ENCODE measurements at places on chromosomes 1 and 21.

- no peak for DNase-seq
Measured at GRCh38 chr1:81484284-81484683, 316.4 kb upstream of the ADGRL2 start.

DNA sequence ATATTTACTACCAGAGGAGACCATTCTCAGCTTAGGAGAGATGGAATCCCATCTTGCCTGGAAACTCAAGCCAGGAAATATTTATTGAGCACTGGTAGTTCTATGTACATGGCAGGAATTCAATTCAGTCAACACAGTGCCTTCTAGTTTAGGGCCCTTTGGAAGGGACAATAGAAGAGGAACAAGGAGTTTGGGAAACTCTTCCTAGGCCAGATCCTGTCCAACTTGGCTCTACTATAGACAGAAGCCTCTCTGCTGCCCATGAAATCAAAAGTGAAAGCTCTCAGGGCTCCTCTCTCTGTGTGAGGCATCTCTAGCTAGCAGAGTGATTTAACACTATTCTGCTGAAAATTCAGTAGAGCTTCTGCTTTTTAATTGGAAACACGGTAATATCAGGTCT, 244.6 kb upstream of the MAP1LC3C start:
- no peak for DNase-seq

DNA sequence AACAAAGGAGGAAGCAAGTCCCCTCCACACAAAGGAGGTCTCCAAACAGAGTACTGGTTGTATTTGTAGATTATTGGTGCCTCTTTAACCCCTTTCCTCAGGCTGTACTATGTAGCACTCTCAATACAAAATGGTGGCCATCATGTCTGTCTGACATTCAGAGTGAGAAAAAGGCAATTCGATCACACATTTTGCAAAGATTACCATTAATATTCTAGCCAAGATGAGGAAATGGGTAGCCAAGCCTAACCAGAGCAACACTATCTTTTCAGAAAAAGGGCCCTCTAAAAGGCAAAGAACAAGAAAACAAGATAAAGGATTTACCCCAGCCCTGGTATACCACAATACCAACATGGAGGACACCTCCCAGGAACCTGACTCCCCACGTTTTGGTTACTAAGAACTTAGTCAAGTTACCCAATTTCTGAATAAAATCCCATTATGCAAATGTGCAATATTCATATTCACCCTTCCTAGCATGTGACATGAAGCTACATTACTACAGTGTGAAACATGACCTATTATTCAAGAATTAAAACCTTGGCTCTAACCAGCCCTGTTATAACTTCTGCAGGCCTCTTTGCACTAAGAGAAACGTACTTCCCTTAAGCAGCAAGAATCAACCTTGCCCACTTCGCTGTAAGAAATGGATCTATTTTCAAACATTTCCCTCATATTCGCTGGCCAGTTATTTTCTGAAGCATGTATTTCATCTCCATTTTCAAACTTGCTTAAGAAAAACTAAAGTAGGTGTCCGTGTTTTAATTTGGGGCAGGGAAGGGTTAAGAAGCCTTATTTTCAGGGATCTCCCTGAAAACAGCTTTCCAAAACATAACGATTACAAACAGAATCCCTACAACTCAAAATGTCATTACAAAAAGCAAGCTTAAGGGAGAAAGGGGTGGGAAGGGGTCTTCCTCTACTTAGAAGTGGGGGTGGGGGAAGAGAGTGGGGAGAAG, 2.1 kb downstream of the KDM5B start:
- DNase-seq: no peak

DNA sequence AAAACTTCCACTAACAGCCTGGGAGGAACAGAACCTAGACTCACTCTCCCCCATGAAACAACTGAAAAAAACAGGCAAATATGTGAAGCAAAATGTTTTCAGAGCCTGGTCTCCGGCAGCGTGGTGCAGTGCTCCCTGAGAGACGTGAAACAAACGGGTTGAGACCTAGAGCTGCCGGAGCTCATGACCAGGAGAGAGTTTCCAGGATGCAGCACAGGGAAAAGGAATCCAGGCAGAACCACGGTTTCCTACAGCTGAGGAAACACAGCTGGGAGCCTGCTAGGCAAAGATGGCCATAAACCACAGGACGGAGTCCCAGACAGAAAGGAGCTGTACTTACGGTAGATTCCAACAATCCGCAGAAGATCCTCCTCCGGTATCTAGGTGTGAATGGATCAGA, 20.2 kb upstream of the SLC19A1 start:
- DNase-seq: no peak

DNA sequence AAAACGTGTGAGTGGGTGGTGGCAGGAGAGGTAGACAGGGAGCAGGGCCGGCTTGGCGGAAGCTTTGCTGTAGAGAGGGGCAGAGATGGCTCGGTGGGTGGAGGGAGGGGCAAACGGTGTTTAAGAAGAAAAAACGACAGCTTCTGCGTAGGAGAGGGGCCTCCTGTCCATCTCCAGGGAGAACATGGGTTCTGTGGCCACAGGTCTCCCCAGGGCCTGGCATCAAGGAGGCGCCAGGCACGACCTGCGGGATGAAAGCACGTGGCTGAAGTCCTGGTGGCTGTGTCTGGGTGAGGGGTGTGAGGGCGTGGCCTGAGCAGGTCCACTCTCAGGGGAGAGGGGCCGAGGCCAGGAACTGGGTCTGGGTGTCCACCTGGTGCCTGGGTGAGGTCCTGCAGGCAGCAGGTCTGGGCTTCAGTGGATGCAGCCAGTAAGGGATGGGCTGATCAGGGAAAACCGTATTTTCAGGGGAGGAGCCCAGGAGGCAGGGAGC, 940 bp upstream of the PRKCZ start:
- DNase-seq: peak; percentile 55

- DNase-seq: no peak
Measured at GRCh38 chr1:230563591-230563990, 78.7 kb upstream of the COG2 start.

DNA sequence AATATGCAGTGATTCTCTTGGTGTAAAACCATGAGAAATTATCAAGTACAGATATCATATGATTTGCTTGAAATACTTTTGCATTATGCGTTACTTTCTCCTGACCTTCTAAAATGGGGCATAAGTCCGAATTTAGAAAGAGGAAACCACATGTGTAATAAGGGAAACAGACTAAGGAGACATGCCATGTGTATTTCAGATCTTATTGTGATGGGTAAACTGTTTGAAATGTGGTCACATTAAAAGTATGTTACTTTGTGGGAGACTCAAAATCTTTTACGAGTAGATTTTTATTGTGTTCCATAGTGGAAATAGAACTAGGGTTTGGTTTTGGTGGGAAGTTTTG, 173.0 kb downstream of the NFIA start:
- no peak for DNase-seq

DNA sequence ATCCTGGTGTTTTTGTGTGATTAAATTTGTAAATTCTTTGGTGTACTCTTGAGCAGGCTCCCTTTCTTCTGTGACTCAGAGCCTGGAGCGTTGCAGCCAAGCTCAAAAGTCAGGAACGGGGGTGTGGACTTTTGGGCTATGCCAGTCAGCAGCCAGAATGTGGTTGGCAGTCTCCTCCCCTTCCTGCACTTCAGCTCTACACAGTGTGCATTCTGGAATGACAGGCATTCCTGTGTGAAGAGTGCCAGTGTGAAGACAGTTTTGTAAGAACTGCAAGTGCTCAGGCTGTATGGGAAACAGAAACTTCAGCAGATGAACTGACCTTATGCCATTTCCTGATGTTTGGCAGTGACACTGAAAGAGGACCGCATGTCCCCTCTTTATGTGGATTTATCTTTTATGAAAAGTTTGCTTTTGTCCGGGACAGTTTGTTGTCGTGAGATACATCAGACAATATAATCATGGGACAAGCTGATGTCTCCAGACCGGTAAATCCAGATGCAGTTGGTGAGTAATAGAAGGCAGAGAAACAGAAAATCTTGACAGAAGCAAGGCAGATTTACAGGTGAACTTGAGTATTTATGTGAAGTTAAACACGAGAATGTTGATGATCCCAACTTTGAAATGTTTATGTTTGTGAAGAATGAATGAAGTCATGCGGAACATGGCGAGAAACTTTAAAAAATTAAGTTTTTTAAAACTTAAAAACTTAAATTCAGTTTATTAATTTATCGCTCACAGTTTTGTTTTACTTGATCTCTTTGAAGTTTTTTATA, 67.7 kb upstream of the RCC1 start:
- peak; percentile 34 for DNase-seq

DNA sequence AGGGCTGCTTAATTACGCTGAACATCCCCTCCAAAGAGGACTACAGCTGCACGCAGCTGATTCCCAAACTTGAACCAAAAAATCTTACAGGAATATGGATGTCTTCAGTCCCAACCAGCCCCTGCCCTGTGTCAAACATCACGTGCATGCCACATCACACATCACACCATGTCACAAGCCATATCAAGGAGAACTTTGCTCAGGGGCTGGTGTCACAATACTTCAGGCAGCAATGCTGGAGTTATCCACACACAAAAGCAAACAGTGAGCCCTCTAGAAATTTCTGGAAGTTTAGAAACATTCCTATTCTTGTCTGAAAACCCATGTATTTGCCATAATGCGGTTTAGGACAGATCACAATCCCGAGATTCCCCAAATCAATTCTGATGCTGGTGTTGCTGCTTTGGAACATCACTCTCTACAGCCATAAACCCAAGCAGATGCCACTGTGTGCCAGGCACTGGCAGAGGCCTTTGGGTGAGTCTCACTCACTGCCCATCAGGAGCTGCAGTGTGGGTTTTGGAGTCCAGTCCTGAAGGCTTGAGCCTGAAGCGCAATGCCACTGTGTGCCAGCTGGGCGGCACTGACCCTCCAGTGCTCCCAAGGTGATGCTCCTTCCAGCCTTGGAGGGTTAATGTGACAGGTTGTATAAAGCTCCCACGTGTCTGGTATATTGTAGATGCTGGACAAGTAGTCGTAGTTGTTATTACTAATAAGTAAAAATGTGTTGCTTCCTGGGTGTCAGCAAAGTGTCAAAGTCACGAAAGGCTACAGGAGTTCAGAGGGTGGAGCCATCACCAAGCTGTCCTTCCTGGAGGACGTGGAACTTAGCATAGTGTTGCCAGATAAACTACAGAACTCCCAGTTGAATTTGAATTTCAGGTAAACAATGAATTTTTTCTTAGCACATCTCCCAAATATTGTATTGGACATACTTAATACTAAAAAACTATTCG, 20.1 kb upstream of the EFNA1 start:
- DNase-seq: no peak

DNA sequence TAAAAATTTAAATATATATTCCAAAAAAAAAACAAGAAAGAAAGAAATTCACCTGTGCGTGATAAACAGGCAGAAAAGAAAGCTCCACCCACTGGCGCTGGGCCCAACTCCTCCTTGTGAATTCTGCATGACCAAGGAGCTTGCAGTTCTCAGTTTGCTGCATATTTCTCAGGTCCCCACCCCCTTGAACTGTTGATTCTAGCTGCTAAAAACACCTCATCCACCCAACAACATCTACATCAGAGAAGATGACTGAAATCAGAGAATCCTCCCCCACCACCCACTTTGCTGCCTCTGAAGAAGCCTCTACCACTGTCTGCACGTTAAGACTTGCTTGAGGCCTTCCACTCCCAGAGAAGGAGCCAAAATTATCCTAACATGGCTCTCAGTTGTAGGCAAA, 104.8 kb downstream of the RGS2 start:
- no peak for DNase-seq

DNA sequence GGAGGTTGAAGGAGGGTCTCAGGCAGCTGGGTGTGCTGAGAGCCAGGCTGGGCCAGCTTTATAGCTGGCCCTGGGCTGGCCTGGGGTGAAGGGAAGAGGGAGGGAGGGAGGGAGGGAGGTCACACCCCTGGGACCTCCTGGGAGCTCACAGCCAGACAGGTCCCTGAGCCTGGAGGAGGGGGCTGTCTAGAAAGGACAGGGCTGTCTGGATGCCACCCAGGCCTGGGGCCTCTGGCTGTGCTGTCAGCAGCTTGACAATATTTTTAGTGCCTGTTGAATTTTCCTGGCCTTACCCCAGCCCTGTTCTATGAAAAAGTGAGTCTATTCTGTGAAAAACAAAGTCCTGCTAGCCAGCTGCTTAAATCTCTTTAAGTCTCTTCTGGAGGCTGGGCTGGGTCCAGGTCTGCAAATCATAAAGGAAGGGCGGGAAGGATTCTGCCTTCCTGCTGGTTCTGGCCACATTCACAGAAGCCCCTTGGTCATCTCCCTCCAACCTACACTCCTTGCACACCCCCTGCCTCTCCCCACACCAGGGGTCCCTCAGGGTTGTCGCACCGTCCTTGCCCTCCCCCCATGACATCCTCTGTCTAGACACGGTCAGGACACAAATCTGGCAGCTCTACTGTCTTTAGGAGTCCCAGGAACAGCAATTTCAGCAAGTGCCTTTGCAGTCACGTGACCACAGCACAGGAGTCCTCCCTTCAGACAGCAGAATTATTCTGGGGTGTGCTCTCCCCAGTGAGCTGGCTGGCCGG, at the start of gene LEFTY2:
LEFTY2 (minus strand) TSS at position 34 of the 755 bp plus-strand sequence. CDS start 80 bp downstream, outside the sequence.
- peak; percentile 25 for DNase-seq

GRCh38 chr21:45266518-45267389, 20.9 kb downstream of the POFUT2 start:
- DNase-seq: no peak

DNA sequence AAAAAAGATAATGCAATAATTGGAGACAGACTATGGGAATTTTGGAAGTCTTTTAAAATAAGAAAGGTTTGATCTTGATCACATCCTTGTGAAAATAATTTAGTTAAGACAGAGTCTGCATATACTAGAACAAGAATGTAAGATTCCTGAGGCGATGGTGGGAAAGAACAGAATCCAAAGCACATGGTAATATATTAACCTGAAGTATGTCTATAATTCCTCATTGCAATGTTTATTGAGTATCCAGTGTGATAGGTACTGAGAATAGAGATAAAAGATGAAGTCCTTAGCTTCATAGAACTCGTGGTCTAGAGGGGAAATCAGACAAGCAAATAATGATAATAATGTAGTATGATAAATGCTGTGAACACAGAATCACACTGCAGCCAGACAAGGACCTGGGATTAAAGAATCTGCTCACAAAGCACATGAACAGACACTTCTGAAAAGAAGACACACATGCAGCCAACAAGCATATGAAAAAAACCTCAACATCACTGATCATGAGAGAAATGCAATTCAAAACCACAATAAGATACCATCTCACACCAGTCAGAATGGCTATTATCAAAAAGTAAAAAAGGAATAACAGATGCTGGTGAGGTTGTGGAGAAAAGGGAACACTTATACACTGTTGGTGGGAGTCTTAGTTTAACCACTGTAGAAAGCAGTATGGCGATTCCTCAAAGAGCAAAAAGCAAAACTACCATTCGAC, 6.9 kb upstream of the ANGPTL3 start:
- no peak for DNase-seq

- DNase-seq: peak; percentile 2
Measured at GRCh38 chr1:189628857-189629256, 848.8 kb downstream of the BRINP3 start.

GRCh38 chr1:44640200-44640853, 34.0 kb downstream of the TMEM53 start:
- no peak for DNase-seq

DNA sequence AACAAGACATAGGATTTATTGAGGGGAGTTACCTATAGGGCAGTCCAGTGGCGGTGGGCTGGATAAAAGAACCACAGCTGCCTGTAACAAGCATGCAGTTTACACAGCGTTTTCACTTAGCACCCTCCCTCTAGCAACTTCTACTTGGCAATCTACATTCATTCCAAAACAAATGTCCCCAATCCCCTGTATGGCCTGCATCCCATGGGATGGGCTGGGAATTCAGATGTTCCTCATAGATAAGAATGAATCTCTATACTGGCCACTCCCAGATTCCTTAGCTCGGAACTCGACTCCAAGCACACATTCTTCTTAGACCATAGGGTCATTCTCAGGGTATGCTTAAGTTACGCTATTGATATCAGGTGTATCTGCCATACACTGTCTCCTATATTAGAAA, 33.3 kb downstream of the PCP4 start:
- no peak for DNase-seq

All from nephron progenitor cell (in vitro differentiated cells).